ENCODE measurements at places on chromosomes 1 and 21. TPM values are rescaled to one million over a fixed set of nuclear protein-coding genes. Genes with fewer than 3 reads are reported as not detected.

The SPRR4 gene
- total RNA-seq, result not detected

DNA sequence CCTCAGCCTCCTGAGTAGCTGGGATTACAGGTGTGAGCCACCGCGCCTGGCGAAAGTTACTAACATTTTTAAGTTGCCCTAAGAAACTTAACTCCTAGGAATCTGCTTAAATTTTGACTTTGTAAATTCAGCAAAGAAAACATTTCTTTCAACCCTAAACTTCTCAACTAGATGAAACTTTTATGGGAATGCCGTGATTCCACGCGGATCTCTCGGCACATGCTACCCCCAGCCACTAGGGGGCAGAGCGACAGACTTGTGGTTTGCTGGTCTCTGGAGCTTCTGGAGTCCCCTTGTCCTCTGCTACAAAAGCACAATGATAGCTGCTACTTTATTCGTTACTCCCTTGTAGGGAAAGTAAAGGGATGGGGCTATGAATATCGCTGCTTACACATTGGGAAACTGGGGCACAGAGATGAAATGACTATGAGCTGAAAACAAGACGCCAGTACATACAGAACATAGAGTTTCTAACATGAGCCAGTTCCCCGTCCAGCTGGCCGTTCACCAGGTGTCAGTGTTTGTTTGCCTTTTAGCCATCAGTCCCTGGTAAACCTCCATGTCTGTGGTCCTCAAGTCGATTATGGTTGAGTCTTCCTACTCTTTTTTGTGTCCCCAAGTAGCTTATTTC, 114.7 kb downstream of the PBX1 start:
- DNase-seq, result no peak

DNA sequence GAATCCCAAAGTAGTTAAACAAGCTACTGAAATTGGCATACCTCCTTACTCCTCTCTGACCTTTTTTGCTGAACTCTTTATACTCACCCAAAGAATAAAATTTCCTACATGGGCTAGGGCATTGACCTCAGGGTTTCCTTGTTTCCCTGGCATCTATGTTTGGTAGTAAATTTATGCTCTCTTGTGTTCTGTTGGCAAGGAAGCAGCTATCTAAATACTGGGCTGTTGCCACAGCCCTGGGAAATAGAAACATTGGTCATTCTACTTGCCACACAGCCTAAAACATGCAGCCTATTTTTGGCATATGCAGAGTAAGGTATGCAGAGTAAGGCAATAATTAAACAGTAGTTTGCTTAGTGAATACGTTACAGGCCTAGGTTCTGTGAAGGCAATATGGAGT, 351.4 kb downstream of the HLX start:
- no peak for DNase-seq

The AKNAD1 gene
- not detected for total RNA-seq

DNA sequence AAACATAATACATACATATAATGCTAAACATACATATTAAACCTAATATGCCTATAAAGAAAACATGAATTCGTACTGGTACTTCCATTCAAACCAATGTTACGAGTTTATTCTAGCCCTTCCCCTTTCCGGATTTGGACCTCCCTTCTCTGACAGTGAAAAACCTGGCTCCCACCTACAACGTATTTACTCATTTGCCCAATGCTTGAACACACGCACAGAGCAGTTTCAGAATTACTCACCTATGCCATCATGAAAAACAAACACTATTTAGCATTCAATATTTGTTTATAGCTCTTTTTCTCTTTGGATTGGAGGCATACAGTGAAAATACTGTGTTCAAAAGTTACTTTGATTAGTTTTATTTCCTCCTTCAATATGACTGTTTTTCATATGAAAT, 204.4 kb downstream of the LMX1A start:
- no peak for DNase-seq

The RIPPLY3 gene
- total RNA-seq, result not detected

GRCh38 chr21:25970254-25970930, 200.2 kb downstream of the APP start:
- DNase-seq, result no peak
